ENCODE measurements at places on chromosomes 12 and 14.

DNA sequence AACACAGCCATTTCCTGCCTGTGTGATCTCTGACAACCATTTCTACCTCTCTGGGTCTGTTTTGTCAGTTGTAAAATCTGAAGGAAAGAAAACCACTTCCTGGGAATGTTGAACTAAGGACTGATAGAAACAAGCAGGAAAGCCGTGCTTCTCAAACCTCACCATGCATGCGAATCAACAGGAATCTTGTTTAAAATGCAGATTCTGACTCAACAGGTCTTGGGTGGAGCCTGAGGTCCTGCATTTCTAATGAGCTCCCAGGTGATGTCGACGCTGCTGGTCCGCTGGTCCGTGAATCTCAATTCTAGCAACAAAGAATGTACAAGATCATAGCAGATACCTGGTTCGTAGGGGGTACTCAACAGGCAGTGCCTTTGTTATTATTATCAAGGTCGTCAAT lies 38.0 kb upstream of the GPATCH2L start:
- H3K27me3 ChIP-seq = no peaks in the 10 kb centered on the region
- DNase-seq = no peak
- no peaks in the 10 kb centered on the region for H3K36me3 ChIP-seq
- H3K27ac ChIP-seq = no peak overlapping the region

DNA sequence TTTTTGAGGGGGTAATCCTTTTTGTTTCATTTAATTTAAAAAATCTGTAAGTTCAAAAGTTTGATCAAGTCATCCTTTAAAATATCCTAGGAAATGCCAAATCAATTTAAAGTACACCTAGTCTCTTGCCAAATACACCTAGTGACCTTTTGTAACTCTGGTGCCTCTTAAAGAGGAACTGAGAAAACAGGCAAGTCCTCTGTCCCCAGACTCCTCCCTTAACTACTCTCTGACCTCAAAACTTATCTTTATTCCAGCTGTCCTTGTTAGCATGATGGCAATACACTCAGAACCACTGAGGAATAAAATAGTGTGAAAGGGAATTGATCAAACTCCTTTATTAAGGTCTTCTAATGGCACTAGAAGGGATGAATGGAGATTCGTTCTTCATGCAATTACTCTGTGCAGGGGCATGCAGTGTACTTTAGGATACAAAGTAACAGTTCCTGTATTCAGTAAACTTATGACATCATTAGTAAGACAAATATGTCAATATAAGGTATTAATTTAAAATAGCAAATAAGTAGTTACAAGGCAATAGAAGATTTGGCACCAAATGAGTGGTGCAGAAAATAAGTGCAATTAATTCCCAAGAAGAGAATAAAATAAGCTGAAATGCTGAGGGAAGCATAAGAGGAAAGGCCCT lies 3.3 kb downstream of the FAR2 start:
- H3K4me3 ChIP-seq = no peak overlapping the region
- no peak for DNase-seq
- H3K4me1 ChIP-seq = peaks cover 13% of the 10 kb centered on the region

GRCh38 chr14:69046476-69046860 lies 67.4 kb upstream of the ACTN1 start:
- DNase-seq = peak; percentile 32
- H3K4me3 ChIP-seq = no peak overlapping the region
- no peaks in the 10 kb centered on the region for H3K36me3 ChIP-seq
- no peak overlapping the region for H3K27ac ChIP-seq
- peaks cover 50% of the 10 kb centered on the region for H3K4me1 ChIP-seq

GRCh38 chr12:56990648-56991318 lies 15.6 kb downstream of the ZBTB39 start:
- H3K27ac ChIP-seq = no peak overlapping the region
- DNase-seq = no peak
- no peaks in the 10 kb centered on the region for H3K27me3 ChIP-seq

- no peaks in the 10 kb centered on the region for H3K4me1 ChIP-seq
- H3K4me3 ChIP-seq = no peak overlapping the region
- DNase-seq = peak; percentile 41
- H3K27me3 ChIP-seq = no peaks in the 10 kb centered on the region
- no peaks in the 10 kb centered on the region for H3K36me3 ChIP-seq
Measured at GRCh38 chr12:121513464-121514183, 67.2 kb downstream of the KDM2B start.

DNA sequence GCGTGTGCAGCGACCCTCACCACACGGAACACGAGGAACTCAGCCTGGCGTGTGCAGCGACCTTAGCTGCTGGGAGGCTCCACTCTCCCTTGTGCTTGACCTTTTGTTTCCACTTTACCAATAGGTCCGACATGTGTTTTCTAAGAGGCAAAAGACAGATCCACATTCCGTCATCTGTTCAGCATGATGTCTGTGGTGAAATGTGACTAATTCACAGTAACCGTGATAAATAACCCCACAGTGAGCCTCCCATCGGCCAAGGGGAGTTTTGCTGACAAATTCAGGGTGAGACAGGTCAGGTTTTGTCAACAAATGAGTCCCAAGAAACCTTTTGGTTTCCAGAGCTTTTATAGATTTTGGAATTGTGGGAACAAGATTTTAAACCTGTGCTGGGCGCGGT lies 55.9 kb downstream of the MOK start:
- H3K4me3 ChIP-seq = no peak overlapping the region
- DNase-seq = no peak
- no peak overlapping the region for H3K27ac ChIP-seq
- H3K4me1 ChIP-seq = peaks cover 14% of the 10 kb centered on the region
- no peaks in the 10 kb centered on the region for H3K36me3 ChIP-seq

- H3K4me3 ChIP-seq = no peak overlapping the region
- DNase-seq = no peak
- H3K4me1 ChIP-seq = no peaks in the 10 kb centered on the region
- no peak overlapping the region for H3K27ac ChIP-seq
- no peaks in the 10 kb centered on the region for H3K36me3 ChIP-seq
Measured at GRCh38 chr12:116333402-116333801, 55.9 kb upstream of the MED13L start.

- peak; percentile 38 for DNase-seq
- no peaks in the 10 kb centered on the region for H3K36me3 ChIP-seq
Measured at GRCh38 chr12:119989361-119989730, 310 bp downstream of the BICDL1 start.

GRCh38 chr12:119020406-119021360 lies 39.3 kb downstream of the SRRM4 start:
- H3K4me1 ChIP-seq = no peaks in the 10 kb centered on the region
- H3K27me3 ChIP-seq = no peaks in the 10 kb centered on the region
- H3K27ac ChIP-seq = no peak overlapping the region
- DNase-seq = peak; percentile 19

- no peaks in the 10 kb centered on the region for H3K36me3 ChIP-seq
- H3K27me3 ChIP-seq = no peaks in the 10 kb centered on the region
- peaks cover 18% of the 10 kb centered on the region for H3K4me1 ChIP-seq
- no peak overlapping the region for H3K27ac ChIP-seq
- DNase-seq = no peak
Measured at GRCh38 chr14:75837151-75837787, 144.5 kb downstream of the TGFB3 start.

- H3K36me3 ChIP-seq = no peaks in the 10 kb centered on the region
- no peaks in the 10 kb centered on the region for H3K4me1 ChIP-seq
- DNase-seq = no peak
- H3K27me3 ChIP-seq = no peaks in the 10 kb centered on the region
- H3K4me3 ChIP-seq = no peak overlapping the region
Measured at GRCh38 chr14:27253966-27254365, 656.1 kb upstream of the NOVA1 start.

GRCh38 chr12:31236998-31237637 lies 88.8 kb downstream of the SINHCAF start:
- H3K27ac ChIP-seq = no peak overlapping the region
- no peak overlapping the region for H3K4me3 ChIP-seq
- DNase-seq = no peak

GRCh38 chr14:55267820-55268219 lies 3.4 kb upstream of the FBXO34 start:
- DNase-seq = peak; percentile 28
- no peak overlapping the region for H3K27ac ChIP-seq
- no peaks in the 10 kb centered on the region for H3K27me3 ChIP-seq
- H3K4me3 ChIP-seq = no peak overlapping the region

DNA sequence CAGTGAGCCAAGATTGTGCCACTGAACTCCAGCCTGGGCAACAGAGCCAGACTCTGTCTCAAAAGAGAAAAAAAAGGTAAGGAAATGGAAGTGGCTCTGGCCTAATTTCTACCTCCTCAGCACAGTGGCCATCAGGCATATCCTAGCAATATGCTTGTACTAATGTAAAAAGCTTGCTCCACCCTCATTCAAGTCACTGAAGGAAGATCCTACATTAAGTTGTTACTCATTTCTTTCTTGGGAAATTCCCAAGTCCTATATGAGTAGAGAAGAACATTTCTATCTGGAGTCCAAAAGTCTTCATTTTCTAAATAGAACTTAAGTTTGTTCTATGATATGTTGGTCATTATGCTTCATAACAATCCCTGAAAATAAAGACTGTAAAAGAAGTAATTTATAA lies 67.3 kb upstream of the HOXC13 start:
- no peaks in the 10 kb centered on the region for H3K27me3 ChIP-seq
- H3K27ac ChIP-seq = no peak overlapping the region
- H3K4me3 ChIP-seq = no peak overlapping the region
- H3K4me1 ChIP-seq = no peaks in the 10 kb centered on the region
- H3K36me3 ChIP-seq = no peaks in the 10 kb centered on the region

DNA sequence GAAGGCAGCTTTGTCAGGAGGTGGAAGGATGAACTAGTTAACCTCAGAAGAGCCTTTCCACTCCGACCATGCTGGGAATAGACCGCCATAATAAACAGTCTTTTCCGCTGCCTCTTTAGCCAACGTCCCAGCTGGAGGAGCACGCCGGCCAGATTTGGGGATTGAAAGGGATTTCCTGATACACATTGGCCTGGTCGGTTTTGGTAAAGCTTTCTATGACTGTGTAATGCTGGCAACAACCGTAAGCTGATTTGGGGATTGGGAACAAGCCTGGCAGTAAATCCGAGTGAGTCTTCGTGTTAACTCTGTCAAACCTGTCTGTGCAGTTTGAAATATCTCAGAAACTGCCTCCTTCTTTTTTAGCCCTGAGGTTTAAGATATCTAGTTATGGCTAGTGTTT lies 87.0 kb downstream of the DAD1 start:
- H3K36me3 ChIP-seq = no peaks in the 10 kb centered on the region
- H3K4me1 ChIP-seq = no peaks in the 10 kb centered on the region
- H3K27me3 ChIP-seq = no peaks in the 10 kb centered on the region

DNA sequence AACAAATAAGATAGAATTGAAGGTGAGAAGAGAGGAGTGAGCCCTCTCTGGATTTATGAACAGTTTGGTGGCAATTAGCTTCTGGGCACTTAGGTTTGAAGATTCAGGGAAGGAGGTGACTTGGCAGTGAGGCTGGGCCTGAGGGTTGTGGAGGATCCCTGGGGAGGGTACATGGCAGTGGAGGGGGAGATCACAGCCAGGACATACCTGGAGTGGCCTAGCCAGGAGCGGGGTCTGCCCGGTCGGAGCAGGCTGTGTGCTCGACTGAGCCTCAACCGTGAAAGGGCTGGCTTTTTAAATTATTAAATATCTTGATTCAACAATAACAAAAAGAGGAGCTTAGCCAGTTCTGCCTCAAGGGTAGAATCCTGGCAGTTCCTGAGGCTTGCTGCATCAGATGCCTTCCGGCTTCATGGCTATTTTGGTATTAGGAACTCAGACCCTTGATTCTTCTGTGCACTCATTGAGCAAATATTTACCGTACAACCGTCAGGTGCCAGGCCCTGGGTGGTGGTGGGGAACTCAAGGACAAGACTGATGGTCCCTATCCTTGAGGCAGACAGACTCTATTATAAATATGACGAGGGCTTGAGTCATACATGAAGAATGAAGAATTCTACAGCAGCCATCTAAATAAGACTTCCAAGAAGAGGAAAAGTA lies 73.4 kb downstream of the SPTB start:
- no peaks in the 10 kb centered on the region for H3K27me3 ChIP-seq
- peak overlapping the region; percentile 40 for H3K27ac ChIP-seq
- DNase-seq = peak; percentile 19
- no peaks in the 10 kb centered on the region for H3K36me3 ChIP-seq
- peaks cover 14% of the 10 kb centered on the region for H3K4me1 ChIP-seq

GRCh38 chr12:50537538-50537919 lies 32.7 kb downstream of the DIP2B start:
- no peak for DNase-seq
- no peak overlapping the region for H3K27ac ChIP-seq
- H3K36me3 ChIP-seq = no peaks in the 10 kb centered on the region
- H3K4me1 ChIP-seq = peaks cover 49% of the 10 kb centered on the region

GRCh38 chr14:104306450-104307040 lies 168.2 kb downstream of the KIF26A start:
- no peaks in the 10 kb centered on the region for H3K27me3 ChIP-seq
- H3K36me3 ChIP-seq = no peaks in the 10 kb centered on the region
- H3K27ac ChIP-seq = no peak overlapping the region
- no peak for DNase-seq
- no peak overlapping the region for H3K4me3 ChIP-seq

GRCh38 chr12:130357241-130357640 lies 19.6 kb downstream of the PIWIL1 start:
- DNase-seq = no peak
- H3K4me1 ChIP-seq = no peaks in the 10 kb centered on the region
- no peaks in the 10 kb centered on the region for H3K27me3 ChIP-seq
- H3K4me3 ChIP-seq = no peak overlapping the region
- no peak overlapping the region for H3K27ac ChIP-seq
- no peaks in the 10 kb centered on the region for H3K36me3 ChIP-seq

GRCh38 chr12:92034083-92034482 lies 111.6 kb downstream of the BTG1 start:
- peaks cover 54% of the 10 kb centered on the region for H3K4me1 ChIP-seq
- H3K36me3 ChIP-seq = no peaks in the 10 kb centered on the region
- DNase-seq = peak; percentile 46
- H3K27me3 ChIP-seq = no peaks in the 10 kb centered on the region
- H3K4me3 ChIP-seq = no peak overlapping the region
- peak overlapping the region; percentile 72 for H3K27ac ChIP-seq

DNA sequence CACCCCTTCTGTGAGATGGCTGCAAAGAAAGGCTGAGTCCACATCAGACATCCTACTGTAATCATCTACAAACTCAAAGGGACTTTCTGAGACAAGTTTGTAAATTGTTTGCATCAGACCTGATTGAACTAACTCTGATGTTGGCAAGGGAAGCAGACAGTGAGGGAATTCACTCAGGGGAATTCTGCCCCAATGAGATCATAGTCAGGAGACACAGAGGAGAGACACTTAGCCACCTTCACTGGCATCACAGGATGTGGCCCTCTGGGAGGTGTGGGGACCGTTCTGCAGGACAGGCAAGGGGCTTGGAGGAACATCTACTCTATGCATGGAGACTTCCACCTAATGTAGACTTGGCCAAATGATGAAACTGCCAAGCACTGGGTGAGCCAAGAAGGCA lies 70.7 kb upstream of the DDX11 start:
- H3K4me1 ChIP-seq = no peaks in the 10 kb centered on the region
- no peak for DNase-seq
- H3K27me3 ChIP-seq = no peaks in the 10 kb centered on the region
- no peak overlapping the region for H3K4me3 ChIP-seq

- H3K36me3 ChIP-seq = no peaks in the 10 kb centered on the region
- no peak overlapping the region for H3K27ac ChIP-seq
- H3K27me3 ChIP-seq = no peaks in the 10 kb centered on the region
- no peaks in the 10 kb centered on the region for H3K4me1 ChIP-seq
- no peak overlapping the region for H3K4me3 ChIP-seq
- no peak for DNase-seq
Measured at GRCh38 chr14:83991666-83992065, 1538.3 kb upstream of the FLRT2 start.

Measured in body of pancreas (tissue), 4 donors.